ENCODE measurements at places on chromosomes 7 and 10. TPM values are rescaled to one million over a fixed set of nuclear protein-coding genes. Genes with fewer than 3 reads are reported as not detected.

The POU6F2 gene
- not detected for total RNA-seq

The CHRM2 gene
- total RNA-seq = not detected

The SFTPA1 gene
- total RNA-seq = not detected

The PLCE1 gene
- 2.2 TPM for total RNA-seq

The PDK4 gene
- 0.29 TPM for total RNA-seq

The CPN1 gene
- not detected for total RNA-seq

Measured in epithelial cell of proximal tubule (primary cell).